ENCODE measurements at places on chromosomes 2 and 18. TPM values are rescaled to one million over a fixed set of nuclear protein-coding genes. Genes with fewer than 3 reads are reported as not detected.

The UGT1A4 gene
- 0.13 TPM for total RNA-seq

The SMAD7 gene
- total RNA-seq: 66.1 TPM

The CYTIP gene
- total RNA-seq: 3.2 TPM

The EVA1A gene
- 11.1 TPM for total RNA-seq

The SLC4A1AP gene
- 26.6 TPM for total RNA-seq

The COL3A1 gene
- 36.4 TPM for total RNA-seq

The NETO1 gene
- 0.39 TPM for total RNA-seq

DNA sequence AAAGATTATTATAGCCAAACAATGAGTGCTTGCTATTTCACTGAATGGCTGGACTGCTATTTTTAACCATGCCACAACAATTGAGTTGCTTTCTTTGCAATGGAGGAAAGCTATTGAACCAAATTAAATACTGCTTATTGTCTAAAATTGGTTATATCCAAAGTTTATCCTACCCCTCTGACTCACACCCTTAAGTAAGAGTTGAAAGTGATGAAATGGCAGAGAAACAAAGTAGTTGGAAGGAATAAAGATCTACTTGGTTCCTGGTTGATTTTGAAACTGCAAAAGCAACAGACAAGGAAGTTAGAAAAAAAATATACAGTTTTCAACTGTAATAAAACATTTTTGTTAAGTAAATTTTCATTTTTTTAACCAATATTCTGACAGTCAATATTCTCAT, 47.5 kb downstream of the EML4 start:
- no peak overlapping the region for H3K4me3 ChIP-seq
- H3K4me1 ChIP-seq: no peaks in the 10 kb centered on the region
- DNase-seq: no peak
- no peak overlapping the region for H3K27ac ChIP-seq
- no peaks in the 10 kb centered on the region for H3K36me3 ChIP-seq

GRCh38 chr18:25223211-25223610, 128.8 kb downstream of the ZNF521 start:
- no peaks in the 10 kb centered on the region for H3K27me3 ChIP-seq
- DNase-seq: no peak
- no peak overlapping the region for H3K4me3 ChIP-seq
- peaks cover 6% of the 10 kb centered on the region for H3K36me3 ChIP-seq
- H3K4me1 ChIP-seq: no peaks in the 10 kb centered on the region
- no peak overlapping the region for H3K27ac ChIP-seq

DNA sequence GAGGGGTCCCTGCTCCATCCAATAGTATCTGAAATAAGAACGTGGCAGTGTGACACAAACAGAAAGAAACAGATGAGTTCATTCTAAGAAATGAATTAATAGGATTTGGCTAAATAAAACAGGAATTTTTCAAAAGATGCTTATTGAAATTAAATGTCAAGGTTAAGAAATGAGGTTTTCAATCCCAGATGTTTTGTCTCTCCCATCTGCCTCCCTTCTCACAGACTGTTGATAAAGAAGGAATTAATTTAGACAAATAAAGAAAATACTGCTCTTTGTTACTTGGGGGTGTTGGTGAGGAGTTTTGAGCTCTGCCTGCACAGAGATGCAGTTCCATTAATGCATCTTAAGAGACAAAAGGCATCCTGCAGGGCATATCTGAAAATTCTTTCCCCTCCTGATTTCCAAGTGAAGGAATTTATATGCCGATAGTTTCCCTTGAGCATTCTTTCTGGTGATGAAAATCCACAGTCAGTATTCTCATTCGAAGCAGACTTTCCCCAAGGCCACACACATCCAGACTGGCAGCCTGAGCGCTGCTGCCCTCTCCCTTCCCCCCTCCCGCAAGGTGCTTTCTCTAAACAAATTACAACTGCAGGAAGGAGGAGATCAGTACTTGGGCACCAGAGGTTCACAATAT, 385.4 kb upstream of the RND3 start:
- no peak overlapping the region for H3K4me3 ChIP-seq
- no peak overlapping the region for H3K27ac ChIP-seq
- H3K4me1 ChIP-seq: no peaks in the 10 kb centered on the region
- DNase-seq: no peak

- H3K27me3 ChIP-seq: no peaks in the 10 kb centered on the region
- no peak overlapping the region for H3K4me3 ChIP-seq
- peak; percentile 98 for DNase-seq
- no peaks in the 10 kb centered on the region for H3K36me3 ChIP-seq
Observed at GRCh38 chr2:16739778-16740581, 74.3 kb upstream of the CYRIA start.

DNA sequence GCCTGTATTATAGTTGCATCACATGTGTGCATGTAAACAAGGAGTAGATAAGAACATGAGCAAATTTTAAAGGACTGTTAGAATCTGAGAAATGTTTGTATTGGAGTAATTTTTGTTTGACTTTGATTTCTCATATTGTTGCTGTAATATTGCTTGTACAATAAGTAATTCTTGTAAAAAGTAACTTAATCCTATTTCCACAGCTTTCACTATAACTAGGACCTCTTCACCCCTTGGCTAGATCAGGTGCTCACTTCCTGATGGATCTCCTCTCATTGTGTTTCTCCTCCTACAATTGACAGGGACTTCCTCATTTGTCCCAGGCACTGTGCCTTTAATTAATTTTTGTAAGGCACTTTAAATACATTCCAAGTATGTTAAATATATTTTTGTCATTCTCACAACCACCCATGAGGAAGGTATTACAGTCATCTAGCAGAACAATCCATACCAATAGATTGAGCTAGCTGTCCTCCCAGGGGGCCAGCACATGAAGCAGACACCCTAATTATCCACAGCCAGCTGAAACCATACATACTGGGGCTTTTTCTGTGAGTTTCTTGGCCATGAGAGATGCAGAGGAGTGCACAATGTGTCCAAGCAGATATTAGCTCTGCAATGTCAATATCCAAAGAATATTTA, 359.5 kb upstream of the ACVR2A start:
- H3K36me3 ChIP-seq: no peaks in the 10 kb centered on the region
- no peak overlapping the region for H3K27ac ChIP-seq
- H3K4me1 ChIP-seq: no peaks in the 10 kb centered on the region

DNA sequence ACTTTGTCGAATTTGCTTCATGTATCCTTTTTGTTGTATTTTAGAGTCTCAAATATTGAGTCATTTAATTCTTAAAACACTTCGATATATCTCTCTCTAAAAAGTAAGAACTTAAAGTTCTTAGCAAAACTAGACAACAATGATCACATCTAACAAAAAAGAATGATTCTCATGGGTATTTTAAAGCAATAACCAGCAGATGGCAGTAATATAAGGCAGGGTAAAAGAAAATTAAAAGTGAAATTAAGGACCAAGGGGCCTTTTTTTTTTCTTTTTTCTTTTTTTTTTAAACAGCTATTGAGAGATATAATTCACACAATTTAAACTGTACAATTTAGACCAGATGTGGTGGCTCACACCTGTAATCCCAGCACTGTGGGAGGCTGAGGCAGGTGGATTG, 9.9 kb upstream of the AOX1 start:
- H3K4me1 ChIP-seq: no peaks in the 10 kb centered on the region
- H3K27me3 ChIP-seq: no peaks in the 10 kb centered on the region
- no peak for DNase-seq
- no peak overlapping the region for H3K27ac ChIP-seq

DNA sequence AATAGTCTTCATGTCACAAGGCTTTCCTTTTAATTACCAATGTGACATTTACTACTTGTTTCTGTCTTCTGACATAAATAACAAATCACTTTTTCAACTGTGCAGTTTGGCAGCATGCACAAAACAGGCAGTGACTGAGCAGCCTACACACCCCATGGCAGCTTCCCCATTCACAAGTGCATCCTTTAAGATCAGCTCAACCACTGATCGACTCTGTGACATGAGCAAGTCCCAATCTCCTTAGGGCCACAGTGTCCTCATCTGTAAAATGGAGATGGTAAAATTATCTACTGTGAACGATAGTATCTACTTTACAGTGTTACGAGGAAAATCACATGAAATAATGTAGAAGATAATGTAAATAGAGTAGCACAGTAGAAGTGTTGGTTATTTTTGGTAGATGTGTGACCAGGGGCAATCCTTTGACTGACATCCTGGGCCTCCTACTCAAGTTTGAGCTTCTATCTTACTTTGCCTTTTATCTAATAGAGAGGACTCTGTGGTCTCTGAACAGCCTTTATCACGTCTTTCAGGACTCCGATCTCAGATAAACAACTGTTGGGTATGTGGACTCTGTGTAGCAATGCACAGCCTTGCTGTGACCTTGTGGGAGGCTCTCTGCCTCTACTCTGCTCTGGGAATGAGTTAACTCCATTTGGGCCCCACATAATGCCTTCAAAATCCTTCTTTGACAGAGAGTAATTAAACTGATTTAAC, 120.6 kb downstream of the PIGN start:
- H3K36me3 ChIP-seq: no peaks in the 10 kb centered on the region
- no peaks in the 10 kb centered on the region for H3K27me3 ChIP-seq
- no peak for DNase-seq
- H3K4me3 ChIP-seq: no peak overlapping the region
- no peak overlapping the region for H3K27ac ChIP-seq

DNA sequence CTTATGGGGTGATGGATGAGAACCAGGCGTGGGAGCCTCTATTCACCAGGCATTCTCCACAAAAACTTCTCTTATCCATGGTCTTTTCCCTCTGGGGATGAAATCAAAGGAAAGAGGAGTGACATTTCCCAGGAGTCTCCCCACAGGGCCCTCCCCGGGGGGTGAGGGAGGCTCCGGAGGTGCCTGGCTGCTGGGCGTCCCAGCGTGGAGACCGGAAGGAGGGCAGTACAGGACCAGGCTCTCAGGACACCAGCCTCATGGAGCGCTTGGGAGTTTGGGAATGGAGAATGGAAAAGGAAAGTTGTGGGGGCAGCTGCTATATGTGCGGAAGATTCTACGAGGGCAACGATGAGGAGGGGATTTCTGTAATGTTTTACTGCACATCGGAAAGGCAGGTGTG, 22.1 kb downstream of the CIB4 start:
- H3K27me3 ChIP-seq: no peaks in the 10 kb centered on the region
- no peak overlapping the region for H3K4me3 ChIP-seq
- H3K4me1 ChIP-seq: peaks cover 23% of the 10 kb centered on the region
- no peak overlapping the region for H3K27ac ChIP-seq
- no peaks in the 10 kb centered on the region for H3K36me3 ChIP-seq
